ENCODE measurements at places on chromosomes 11 and 22.
A peak's percentile ranks its signal among the peaks of the same experiment; 100 is the strongest.

DNA sequence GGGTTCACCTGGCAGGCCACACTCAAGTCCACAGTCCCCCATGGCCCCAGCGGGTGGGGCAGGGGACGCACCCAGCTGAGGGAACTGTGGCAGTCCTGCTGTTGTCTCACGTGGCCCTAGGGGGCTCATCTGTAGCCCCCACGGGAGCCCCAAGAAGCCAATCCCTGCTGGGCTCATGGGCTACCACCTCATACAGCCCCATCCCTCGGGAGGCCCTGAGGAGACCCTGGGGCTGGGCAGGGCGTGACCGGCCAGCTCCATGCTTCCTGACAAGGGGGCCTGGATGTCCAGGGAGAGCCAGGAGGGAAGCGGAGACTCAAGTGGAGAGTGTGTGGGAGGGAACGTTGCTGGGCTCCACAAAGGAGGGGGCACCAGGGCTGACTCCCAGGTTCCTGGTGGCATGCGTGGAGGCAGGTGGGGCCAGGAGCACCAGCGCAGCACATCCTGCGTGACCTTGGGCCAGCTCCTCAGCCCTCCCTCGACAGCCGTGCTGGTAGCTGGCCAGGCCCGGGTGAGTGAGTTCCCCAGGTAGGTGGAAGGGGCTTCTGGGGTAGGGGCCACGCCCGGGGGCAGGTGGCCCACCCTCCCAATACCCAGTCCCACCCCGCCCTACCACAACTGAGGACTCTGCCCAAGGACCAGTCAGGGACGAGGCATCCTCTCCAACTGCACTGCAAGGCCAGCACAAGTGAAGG, 7.9 kb downstream of the RTN4R start:
- DNase-seq, result no peak

GRCh38 chr22:19419086-19419463, 12.5 kb downstream of the HIRA start:
- DNase-seq, result no peak

DNA sequence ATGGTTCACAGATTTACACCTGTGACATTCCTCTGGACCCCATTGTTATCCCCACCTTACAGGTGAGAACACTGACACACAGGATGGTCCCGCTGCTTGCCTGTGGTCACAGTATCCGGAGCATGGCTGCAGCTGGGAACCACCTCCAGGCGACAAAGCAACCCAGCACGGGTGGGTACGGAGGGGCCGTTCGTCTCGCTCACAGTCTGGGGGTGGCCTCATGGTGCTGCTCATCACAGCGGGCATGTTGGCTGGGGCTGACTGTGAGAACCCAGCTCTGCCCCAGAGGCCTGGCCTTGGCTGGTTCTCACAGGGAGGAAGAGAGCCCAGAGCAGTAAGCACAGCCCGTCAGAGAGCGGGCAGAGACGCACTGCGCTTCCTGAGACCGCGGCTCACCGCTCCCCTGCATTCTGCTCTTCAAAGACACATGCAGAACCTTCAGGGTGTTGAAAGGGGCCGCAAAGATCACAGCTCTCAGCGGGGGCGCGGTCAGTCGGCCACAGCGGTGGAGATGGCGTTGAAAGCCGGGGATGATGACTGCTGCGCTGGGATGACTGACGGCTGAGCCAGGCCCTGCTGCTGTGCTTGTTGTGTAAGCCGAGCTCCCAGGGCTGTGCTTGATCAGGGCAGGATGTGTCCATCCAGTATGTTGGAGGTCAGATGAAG, 423.0 kb downstream of the BRD1 start:
- no peak for DNase-seq

DNA sequence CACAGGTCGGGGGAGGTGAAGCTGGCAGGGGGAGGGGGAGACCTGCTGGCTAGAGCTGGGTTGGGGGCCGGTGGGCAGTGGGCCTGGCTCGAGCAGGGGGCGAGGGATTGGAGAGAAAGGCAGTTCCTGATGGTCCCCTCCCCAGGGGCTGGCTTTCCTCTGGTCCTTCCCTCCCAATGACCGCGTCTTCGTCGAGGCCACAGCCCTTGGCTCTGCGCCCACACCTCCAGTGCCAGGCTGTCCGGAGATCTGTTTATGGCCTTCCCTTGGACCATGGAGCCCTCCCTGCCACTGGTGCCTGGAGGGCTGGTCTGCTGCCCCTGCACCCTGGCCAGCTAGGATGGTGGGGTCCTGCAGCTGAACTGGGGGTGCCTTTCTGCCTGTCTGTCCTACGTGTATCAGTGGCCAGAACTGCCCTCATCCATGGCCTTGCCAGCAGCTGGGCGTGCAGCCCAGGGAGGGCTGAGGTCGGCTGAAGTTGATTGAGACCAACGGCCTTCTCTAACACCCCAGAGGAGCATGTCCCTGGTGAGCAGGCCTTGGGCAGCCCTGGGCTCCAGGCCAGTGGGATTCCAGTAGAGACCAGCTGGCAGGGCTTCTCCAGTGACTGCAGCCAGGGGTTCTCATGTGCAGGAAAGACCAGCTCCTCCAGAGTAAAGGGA, 12.3 kb downstream of the TANGO2 start:
- no peak for DNase-seq

DNA sequence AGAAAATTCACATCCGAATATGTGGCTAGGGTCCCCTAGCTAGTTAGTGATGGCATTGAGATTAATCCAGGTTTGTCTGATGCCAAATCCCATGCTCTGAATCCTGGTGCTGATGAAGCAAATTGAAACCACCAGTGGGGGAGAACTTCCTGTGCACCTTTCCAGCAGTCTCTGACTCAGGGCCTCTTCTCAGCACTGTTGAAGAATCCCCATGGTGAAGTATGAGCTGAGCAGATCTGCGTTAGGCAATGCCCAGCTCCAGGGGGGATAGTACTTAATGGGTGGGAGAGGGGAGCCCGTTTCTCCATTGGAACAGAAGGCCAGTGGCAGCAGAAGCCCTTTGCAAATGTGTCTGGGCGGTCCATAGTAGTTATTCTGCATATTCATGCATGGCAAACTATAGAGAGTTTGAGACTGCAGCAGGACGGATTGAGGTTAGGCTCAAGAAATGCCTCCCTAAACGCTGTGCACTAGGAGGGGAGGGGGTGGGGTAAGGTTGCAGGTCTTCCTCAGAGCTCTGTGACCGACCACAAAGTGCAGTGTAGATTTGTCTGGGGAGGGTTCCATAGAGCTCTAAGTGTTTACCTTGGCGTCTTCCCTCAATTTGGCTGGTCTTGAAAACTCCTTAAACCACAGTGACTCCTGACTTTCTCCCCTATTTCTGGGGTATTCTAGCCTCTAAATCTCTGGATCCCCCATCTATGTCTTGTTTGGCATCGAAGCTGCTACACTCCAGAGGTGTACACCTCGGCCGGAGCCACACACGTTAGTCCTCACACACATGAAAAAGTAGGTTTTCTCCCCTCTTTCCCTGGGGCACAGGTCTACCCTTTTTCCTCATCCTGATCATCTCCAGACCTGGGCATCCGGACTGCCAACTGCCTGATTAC, 4.8 kb downstream of the POU2F3 start:
- DNase-seq, result no peak

DNA sequence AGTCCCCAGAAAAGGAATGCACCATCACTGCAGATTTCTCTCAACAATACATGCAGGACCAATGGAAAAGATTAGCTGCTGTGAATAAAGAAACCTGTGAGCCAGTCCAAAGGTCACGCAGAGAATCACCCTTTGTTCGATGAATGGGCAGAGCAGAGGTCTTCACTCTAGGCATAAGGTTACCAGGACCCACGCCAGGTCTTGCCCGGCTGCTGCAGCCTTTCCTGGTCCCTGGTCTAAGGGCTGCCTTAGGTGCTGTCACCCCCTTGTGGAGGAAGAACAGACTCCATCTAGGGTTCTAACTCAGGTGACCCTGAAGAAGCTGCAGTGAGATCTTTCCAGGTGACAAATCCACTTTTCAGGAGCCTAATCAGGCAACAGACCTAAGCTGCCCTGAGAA, 29.0 kb upstream of the NAP1L4 start:
- DNase-seq, result peak; percentile 25

GRCh38 chr22:36369922-36370791, 17.6 kb downstream of the MYH9 start:
- no peak for DNase-seq

GRCh38 chr11:67285541-67286498, 3.3 kb upstream of the ANKRD13D start:
- no peak for DNase-seq

- no peak for DNase-seq
Observed at GRCh38 chr11:115126515-115127208, 377.6 kb downstream of the CADM1 start.

DNA sequence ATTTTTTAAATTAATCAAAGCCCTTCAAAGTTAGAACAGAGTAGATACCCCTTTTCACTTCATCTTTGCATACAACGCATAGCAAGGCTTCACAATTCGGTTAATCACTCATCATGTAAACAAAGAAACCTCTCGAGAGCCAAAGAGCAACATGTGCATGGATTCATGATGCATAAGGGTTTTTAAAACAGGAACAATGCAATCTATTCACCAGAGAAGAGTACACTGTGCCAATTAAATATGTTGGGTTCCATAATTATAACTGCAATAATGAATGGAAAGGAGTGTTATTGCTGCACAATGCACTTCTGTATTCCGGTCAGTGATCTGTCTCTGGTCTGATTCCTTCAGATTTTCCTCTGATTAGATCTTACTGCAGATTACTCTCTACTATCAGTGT, 45.3 kb downstream of the CADM1 start:
- DNase-seq, result no peak

DNA sequence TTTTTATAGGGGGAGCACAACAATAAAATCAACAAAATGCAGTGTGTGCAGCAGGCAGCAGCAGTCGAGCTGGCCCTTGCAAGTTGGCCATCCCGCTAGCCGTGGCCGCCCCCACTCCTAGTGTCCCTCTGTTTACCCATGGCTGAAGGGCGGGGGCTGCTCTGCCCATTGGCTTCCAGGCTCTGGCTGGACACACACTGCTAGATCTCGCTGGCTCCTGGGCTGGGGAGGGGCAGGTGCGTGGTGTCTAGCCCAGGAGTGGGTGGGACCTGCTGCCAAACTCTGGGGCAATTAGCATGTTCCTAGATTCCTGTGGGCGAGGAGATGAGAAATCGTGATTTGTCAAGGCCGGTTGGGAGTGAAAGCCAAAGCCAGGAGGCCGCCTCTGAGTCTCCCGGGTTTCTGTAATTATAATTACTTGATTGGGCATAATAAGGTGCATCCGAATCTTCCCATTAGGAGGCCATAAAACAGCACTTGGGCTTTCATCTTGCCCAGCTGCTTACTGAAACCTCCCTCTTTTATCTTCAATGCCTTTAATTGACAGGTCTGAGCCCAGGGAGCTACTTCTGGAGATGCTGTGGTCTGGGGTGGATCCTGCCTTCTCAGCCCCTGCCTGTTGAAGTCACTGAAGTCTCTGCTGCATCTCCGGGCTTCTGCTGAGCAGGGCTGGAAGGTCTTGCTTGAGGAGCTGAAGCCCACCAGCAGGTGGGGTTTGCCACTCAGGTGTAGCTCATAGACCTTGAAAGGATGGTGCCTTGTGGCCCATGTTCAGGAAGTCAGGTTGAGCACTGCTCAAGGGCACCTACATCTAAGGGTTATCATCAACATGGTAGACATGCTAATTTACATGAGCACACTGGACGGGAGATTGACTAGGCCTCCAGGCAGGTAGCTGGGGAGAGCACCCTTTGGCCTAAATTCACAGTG, 44.5 kb upstream of the DKK3 start:
- DNase-seq, result peak; percentile 15

- DNase-seq, result no peak
Observed at GRCh38 chr22:28410050-28410816, 269.4 kb downstream of the TTC28 start.

DNA sequence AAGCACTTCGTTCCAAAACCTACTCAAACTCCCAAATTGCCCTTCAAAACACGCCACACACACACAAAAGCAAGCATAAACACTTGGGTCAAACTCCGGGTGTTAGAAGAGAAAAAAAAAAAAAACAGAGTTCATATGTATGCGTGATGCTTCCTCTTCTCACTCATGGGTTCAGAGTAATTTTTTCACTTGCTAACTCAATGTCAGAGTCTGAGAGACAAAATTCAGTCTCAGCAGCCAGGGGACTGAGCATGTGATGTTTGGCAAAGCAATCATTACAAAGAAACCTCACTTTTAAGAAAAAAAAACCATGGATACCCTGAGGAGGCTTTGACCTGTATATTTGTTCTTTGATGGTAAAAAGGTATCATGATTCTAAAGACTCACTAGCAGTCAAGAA, 461.7 kb downstream of the NTM start:
- no peak for DNase-seq

DNA sequence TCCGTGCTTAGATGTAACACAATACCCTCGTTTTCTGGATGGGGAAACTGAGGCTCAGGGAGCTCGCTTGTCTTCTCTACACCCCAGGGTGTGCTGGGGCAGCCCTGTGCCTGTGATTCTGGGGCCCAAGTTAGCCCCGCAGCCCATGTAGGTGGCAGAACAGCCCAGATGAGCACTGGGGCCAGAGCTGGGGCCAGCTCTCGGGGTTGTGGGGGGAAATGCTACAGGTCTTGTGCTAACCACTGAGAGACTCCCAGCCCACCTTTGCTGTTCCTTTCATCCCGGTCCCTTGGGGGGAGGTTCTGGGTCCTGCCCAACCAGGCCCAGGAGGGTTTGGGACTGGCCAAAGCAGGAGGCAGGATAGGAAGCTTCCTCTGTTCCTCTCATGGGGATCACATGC, 13.5 kb downstream of the MYEOV start:
- no peak for DNase-seq

DNA sequence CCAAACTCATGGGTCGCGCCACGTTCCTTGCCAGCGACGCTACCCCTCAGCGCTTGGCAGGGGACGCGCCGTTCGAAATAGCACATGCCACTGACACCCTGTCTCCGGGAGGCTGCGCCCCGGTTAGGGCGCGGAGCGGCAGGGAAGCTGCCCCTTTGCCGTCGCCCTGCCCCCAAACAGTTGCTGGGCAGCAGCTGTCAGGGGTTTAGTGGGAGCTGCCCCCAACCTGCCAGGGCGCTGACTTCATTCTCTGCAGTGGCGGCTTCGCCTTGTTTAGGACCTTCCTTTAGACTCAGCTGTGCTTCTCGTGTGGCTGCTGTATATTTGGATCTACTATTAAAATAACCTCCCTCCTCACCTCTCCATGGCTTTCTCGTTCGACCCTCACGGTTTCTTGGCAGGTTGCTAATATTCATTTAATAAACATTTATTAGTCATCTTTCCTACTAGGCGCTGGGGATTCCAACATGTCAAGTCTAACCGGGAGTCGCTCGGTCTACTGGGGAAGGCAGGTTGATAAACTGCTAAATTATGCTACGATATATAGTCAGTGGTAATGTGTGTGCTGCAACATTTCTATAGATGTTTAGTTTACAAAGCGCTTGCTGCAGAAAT, 782 bp downstream of the TMEM109 start:
- DNase-seq, result peak; percentile 17

DNA sequence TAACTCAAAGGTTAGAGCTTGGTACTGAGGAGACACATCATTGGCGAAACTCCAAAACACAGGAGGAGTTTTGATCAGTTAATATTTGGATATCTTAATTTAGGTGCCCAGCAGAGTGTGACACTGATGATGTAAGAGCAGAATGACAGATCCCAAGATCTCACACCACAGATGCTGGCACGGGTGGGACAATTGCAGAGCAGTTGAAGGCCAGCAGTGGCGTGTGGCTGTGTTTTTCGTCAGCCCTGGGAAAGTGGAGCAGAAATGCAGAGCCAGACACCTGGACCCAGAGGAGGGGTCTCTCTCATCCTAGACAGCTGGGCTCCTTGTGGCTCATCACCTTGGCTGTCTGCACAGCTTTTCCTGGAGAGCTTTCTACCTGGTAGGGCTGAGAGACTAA, 59.7 kb upstream of the CTTN start:
- DNase-seq, result no peak

GRCh38 chr11:26936109-26936508, 57.8 kb upstream of the FIBIN start:
- no peak for DNase-seq

All from stimulated activated CD4-positive, alpha-beta T cell treated with anti-CD3 and anti-CD28 coated beads, Interleukin-4, amount 100 ng/mL, for 24 hours (primary cell).